ENCODE measurements at places on chromosomes 6 and 20.

DNA sequence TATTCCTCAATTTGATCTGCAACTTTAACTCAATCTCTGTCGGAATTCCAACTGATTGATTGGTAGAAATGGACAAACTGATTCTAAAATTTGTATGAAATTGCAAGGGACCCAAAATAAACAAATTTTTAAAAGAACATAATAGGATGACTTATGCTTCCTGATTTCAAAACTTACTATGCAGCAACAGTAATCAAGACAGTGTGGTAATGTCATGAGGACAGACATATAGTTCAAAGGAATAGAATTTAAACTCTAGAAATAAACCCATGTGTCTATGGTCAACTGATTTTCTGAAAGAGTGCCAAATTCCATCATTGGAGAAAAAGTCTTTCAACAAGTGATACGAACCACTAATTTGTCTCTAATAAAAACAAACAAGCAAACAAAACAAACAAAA, 1320.1 kb upstream of the GJE1 start:
- no peak for DNase-seq

- DNase-seq: no peak
Measured at GRCh38 chr6:158488065-158488464, 71.8 kb upstream of the TMEM181 start.

DNA sequence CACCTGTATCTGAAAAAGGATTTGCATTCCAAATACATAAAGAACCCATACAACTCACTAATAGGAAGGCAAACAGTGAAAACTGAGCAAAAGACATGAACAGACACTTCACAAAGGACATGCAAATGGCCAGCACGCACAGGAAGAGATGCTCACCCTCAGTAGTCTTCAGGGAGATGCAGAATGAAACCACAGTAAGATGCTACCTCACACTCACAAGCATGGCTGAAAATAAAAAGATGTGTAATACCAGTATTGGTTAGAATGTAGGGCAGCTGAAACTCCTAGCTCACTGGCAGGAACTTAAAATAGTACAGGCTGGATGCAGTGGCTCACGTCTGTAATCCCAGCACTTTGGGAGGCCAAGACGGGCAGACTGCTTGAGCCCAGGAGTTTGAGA, 64.6 kb downstream of the SNX5 start:
- DNase-seq: no peak

DNA sequence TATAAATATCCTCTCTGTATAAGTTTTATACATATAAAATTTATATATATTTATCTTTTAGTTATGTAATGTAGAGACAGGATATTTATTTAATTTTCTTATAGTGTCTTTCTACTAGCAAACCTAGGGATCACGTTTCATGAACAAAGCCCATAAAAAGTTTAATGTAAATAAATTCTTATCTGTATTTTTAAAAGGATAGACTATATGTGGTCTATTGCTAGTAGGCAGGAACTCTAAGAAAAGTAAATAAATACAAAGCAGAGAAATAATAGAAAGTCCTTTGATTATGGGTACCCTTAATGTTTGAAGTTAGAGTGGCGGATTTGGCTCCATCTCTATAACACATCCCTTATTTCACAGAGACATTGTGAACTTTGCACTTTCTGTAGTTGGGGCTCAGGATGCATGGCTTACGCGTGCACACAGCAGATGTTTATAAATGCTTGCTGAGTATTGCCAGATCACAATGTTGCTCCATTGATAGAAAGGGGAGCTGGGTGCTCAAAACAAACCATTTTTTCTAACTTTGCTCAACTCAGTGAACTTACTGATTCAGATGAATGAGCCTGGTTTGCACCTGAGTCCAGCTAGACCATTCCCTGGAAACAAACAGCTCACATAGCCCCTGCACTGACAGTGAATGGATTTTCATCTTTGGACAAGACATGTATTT, 179.1 kb downstream of the SYNE1 start:
- no peak for DNase-seq

GRCh38 chr20:11452326-11452725, 465.4 kb upstream of the BTBD3 start:
- no peak for DNase-seq

DNA sequence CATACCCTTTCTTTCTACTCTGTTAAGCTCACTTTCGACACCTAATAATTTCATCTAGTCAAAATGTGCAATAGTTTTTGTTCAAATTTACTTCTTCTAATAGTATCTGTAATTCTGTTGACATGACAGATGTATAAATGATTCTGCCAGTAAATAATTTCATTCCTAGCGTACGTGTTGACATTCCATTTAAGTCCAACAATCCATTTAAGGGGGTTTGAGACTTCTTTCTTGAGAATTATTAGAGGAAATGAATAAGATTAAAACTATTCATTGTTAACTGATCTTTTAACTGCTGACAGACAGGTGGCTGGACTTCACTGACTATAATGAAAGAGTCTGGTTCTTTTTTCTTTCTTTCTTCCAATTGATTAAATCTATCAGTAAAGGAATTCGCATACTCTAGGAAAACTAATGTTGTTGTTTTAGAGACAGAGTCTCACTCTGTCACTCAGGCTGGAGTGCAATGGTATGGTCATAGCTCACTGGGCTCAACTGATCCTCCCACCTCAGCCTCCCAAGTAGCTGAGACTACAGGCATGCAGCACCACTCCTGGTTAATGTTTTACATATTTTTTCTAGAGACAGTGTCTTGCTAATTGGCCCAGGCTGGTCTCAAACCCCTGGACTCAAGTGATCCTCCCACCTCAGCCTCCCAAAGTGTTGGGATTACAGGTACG, 55.9 kb downstream of the MAP3K5 start:
- DNase-seq: no peak

- DNase-seq: no peak
Measured at GRCh38 chr6:73980096-73980495, 284.1 kb downstream of the CD109 start.

DNA sequence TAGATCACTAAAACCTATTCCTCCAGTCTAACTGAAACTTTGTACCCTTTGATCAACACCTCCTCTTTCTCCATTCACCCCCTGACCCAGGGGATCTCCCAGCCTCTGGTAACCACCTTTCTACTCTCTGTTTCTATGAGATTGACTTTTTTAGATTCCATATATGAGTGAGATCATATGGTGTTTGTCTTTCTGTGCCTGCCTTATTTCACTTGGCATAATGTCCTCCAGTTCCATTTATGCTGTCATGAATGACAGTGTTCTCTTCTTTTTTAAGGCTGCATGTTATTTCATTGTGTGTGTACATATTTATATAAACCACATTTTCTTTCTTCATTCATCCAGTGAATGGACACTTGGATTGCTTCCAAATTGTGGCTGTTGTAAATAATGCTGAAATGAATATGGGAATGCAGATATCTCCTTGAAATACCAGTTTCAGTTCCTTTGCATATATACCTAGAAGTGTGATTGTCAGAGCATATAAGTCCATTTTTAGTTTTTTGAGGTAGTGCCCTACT, 57.7 kb downstream of the DHX35 start:
- no peak for DNase-seq

DNA sequence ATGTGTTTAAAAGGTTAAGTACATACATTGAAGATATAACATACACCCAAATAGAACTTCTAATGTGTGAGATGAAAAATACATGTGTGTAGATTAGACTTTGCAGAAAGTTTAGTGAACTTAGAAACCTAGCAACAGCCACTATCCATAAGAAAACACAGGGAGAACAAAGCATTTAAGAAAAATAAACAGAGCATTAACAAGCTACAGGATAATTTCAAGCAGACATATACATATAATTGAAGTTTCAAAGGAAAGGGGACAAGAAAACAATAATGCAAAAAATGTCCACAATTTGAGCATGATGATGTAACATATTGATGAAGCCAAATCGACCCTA, 18.2 kb upstream of the THBS2 start:
- DNase-seq: no peak

- DNase-seq: no peak
Measured at GRCh38 chr6:162344646-162345010, 382.9 kb downstream of the PRKN start.

DNA sequence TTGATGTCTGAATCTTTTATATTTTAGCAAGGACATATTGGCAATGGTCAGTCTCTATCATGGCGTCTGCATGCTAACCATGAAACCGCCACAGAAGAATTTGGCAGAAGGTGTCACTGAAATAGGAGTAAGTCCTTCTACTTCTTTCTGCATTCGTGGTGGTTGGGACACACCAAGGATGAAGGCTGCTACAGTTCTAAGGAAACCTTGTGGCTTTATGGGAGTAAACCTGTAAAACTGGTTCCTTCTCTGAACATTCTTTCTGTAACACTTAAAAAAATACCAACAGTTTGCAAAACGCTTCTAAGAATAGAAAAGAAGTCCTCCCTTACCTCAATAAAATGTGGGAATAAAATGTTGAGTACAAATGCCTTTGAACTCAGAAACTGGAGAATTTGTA, 195.3 kb downstream of the SLC24A3 start:
- DNase-seq: no peak

DNA sequence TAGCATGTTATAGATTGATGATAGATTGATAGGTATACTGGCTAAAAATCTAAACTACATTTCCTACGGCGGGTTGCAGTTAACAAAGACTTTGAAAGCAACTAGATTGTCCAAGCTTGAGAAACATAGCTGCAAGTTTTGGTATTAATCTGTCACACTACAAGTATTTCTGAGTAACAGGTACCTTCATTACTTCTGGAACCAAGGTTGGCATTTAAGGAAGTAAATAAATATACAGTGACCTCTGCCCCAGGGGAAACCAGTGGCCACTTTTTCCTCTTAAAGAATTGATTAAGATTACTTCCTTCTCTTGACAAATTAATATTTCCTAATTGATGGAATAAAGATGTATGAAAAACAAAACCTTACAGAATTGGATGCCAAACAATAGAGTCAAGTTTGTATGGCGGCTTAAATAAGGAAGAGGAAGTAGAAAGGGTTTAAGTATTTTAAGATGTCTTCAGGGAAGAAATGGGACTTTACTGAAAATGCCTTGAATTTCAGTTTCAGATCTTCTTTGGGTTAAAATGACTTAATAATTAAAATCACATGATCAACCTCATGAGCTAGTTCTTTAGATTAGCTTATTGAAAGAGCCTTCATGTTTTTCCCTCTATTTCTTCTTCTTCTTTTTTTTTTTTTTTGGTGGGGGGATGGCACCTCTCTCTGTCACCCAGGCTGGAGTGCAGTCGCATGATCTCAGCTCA, 132.8 kb downstream of the DOK5 start:
- no peak for DNase-seq

- no peak for DNase-seq
Measured at GRCh38 chr6:7559196-7559595, 17.7 kb downstream of the DSP start.

- no peak for DNase-seq
Measured at GRCh38 chr20:48102076-48102787, 317.0 kb upstream of the SULF2 start.

GRCh38 chr20:56841346-56841908, 212.3 kb downstream of the TFAP2C start:
- DNase-seq: no peak

DNA sequence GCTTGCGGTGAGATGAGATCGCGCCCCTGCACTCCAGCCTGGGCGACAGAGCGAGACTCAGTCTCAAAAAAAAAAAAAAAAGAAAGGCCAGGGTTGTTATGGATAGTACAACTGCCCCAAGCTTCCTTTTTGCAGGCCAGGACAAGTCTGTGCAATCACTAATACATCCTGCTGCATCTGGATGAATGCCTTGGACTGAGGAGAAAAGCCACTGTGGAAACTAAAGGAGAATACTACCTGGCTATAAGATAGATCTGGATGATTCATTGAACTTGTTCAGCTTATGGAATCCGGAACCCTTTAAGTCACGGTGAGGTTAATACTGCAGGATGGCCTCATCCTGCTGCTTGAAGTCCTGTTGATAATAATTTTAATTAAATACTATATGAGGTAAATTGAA, 278.2 kb downstream of the TFAP2A start:
- no peak for DNase-seq

GRCh38 chr6:47254906-47255305, 54.8 kb downstream of the TNFRSF21 start:
- DNase-seq: no peak

- no peak for DNase-seq
Measured at GRCh38 chr20:51092338-51092737, 69.4 kb upstream of the KCNG1 start.

- DNase-seq: no peak
Measured at GRCh38 chr20:54622333-54623295, 147.2 kb downstream of the DOK5 start.

DNA sequence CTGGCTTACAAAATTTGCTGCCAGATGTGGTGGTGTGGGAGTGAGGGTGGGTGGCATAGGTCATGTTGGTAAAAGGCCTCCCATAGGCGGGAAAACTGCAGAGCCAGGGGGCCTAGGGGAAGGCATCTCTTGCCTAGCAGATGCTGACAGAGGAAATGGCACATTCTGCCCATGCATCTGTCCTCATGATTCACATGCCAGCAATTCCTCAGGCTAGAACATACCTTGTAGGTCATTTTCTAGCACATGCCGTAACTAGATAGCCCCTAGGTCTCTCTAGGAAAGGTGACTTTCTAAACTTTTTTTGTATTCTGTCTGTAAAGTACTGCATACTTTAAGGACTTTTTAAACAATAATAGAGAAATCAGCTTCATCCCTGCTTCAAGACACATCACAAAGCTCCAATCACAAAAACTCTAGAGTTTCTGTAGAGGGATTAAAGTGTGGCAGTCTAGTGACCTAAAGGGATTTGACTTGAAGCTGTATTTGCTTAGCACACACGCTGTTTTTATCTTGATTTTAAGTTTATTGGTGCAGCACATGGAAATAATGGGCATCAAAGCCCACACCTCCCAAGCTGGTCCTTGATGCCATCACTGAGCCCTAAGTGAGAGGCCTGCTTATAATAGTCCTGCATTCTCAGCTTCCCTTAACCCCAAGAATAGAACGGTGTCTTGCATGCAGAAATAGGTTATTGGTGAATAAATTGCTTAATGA, 55.2 kb downstream of the ANKEF1 start:
- no peak for DNase-seq

GRCh38 chr20:46074006-46074405, 15.8 kb downstream of the NCOA5 start:
- DNase-seq: no peak

GRCh38 chr6:156031516-156031915, 575.9 kb upstream of the NOX3 start:
- DNase-seq: no peak

DNA sequence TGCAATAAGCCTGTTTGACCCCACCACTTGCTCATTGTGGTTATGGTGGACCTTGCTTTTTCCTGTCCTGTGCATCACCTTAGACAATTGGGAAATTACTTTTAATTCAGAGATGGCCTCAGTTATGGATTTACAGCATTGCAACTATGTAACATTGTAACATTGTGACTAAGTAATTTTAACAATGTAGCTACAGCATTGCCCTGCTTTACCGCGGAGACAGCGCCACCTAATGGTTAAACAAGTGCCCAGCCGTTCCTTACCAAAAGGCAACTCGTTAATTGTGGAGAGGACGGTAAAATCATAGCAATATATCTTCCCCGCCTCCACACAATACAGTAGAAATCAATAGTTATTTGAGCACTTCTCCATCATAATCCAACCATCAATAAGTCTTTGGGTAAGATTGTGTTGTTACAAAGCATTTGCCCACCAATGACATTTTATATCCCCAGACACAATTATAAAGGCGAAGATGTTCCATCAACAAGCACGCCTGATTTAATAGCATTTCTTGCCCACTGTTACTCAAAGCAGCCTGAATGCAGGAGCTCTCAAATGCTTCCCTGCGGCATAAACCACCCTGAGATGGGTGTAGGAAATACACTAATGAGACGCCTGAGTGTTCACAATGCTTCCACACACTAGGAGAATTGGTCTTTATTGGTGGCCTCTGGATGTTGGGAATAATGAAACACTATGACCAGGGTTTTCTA, 93.7 kb downstream of the PROKR2 start:
- peak; percentile 28 for DNase-seq

Data from effector CD4-positive, alpha-beta T cell (primary cell).